ENCODE measurements at places on chromosomes 11 and 22.

DNA sequence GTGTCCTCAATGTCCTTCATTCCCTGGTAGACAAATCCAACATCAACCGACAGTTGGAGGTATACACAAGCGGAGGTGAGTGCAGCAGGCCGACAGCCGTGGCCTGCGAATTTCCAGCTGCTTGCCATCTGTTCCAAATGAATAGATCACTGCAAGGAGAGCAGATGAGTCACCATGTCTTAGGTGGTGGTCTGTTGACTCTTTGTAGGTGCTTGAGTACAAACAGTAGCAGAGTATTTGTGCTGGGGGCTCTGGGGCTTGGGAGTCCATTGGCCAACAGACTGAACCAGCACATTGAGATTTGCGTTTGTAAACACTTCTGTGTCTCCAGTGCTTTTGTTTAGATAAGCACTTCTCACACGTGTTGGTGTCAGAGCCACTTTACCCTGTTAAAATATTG, 21.1 kb downstream of the EIF3L start:
- peak; percentile 62 for DNase-seq

DNA sequence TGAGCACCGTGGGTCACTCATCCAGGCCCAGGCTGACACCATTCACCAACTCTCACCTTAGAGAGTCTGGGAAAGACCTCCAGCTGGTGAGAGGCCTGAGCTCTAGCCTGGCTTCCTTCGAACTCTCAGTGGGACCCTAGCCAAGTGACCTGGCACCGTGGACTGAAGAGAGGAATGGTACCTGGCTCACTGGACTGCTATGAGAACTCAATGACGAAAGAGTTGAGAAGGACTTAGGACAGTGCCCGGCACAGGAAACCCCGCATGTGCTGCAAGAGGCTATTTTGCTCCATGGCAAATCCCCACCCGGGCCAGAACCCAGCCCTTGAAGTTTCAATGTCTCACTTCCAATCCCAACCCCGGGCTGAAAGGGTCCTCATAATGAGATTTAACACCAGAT, 605 bp upstream of the RAPSN start:
- DNase-seq, result no peak

GRCh38 chr11:112925516-112926310, 35.5 kb upstream of the NCAM1 start:
- DNase-seq, result no peak

DNA sequence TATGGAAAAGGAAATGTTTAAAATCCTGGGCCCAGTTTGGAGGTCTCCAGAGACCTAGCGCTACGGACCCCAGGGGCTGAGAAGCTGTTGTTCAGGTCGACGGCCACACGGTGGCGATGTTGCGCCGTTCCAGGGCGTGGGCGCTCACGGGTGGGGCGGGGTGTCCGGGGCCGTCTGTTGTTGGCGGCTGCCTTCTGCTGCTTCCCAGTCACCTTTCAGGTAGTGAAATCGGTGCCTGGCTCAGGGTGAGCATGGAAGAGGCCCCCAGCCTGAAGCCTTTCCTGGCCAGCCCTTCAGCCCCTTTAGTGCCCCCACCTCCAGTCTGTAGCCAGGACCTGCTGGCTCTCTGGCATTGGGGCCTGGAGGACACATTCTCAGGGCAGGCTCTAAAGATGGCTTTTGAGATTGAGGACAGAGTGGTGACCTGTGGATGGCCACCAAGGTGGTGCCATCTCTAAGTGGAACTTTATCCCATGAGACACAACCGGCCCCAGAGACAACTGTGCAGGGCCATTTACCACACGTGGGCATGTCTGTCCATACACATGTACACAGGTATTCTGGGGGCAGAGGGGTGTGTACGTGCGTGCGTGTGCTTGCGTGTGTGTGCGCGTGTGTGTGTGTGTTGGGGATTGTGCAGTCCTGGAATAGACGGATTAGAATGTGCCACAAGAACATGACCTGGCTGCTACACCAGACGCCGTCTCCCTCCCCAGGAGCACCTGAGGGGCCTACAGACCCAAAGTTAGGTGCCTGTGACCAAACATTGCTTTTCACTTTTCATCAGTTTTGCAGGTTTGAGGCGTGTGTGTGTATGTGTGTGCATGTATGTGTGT, 53.8 kb downstream of the ST14 start:
- peak; percentile 40 for DNase-seq
